ENCODE measurements at places on chromosomes 12 and 14.

DNA sequence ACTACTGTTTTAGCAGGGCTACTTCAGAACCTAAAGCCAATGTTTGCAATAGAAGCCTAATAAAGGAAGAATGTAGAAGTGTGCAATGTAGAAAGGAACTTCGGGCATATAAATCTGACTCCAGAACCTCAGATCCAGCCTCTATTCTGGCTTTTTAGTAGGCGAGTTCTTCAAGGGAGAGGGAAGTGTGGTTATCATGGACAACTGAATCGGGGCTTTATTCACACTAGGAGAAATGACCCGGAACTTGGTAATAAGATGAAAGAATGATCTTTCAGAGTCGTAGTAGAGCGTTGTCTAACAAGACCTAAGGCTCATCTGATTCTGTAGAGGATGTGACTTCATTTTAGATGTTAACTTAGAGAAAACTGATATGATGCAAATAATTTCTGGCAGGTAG, 72.9 kb downstream of the CRADD start:
- DNase-seq, result no peak

DNA sequence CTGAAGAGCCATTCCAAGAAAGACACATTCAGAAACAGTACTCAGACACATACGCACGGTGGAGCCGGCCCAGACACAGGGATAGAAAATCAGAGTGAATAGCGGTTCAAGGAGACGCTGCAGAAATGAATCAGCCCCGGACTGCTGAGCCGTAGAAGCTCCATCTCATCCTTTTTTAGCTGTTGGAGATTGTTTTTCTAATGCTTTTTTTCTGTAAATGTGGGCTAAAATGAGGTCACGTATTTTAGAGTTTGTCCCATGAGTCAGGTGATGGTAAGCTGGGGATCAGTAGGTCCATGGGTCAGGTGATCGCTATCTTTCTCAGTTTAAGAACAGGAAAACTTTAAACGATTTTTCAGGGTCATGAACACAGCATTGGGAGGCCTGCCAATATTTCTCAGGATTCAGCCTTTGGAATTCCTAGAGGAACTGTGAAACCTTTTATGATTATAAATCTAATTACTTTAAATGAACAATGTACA, 202.4 kb downstream of the ITPR2 start:
- DNase-seq, result no peak

GRCh38 chr12:102033991-102034745, 27.6 kb downstream of the WASHC3 start:
- DNase-seq, result no peak

- DNase-seq, result no peak
Observed at GRCh38 chr12:65615118-65615517, 209.2 kb upstream of the HMGA2 start.

DNA sequence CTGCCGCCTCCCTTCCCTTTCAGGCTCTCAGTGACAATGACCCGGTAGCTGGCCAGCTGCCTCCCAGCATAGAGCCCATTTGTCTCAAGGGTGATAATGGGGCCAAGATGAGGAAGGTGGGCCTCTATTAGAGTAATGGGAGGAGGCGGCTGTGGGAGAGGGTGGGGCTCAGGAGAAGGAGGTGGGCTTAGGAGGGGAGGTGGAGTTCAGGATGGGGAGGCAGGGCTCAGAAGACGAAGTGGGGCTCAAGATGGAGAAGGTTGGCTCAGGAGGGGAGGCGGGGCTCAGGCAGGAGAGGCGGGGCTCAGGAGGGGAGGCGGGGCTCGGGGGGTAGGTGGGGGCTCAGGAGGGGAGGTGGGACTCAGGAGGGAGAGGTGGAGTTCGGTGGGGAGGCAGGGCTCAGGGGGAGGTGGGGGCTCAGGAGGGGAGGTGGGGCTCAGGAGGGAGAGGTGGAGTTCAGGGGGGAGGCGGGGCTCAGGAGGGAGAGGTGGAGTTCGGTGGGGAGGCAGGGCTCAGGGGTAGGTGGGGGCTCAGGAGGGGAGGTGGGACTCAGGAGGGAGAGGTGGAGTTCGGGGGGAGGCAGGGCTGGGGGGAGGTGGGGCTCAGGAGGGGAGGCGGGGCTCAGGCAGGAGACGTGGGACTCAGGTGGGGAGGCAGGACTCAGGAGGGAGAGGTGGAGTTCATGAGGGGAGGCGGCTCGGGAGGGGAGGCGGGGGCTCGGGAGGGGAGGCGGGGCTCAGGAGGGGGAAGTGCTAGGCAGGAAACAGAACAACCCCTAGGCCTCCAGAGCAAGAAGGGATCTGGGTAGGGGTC, 36.8 kb downstream of the IQSEC3 start:
- no peak for DNase-seq

GRCh38 chr12:90368081-90368480, 586.9 kb downstream of the CCER1 start:
- DNase-seq, result no peak

DNA sequence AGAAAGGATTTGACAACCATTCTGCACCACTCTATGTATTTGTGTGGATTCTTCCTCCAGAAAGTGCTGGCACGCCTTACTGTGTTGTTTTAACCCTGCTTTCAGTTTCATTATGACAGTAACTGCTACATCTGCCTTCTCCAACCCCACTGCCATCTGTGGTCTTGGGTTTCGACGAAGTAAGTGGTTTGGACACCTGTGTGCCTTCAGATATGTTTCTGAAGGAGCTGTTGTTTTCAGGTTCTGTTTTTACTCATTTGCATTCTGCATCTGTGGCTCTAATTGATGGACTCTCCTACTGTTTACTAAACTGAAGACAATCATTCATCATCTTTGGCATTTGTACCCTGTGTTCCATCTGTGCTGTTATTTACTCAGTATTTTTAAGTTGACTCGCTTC, 4.1 kb downstream of the TSHR start:
- DNase-seq, result peak; percentile 89

GRCh38 chr12:34016361-34016760, 5.9 kb upstream of the ALG10 start:
- no peak for DNase-seq

GRCh38 chr14:60753264-60754119, 18.9 kb downstream of the MNAT1 start:
- peak; percentile 81 for DNase-seq

DNA sequence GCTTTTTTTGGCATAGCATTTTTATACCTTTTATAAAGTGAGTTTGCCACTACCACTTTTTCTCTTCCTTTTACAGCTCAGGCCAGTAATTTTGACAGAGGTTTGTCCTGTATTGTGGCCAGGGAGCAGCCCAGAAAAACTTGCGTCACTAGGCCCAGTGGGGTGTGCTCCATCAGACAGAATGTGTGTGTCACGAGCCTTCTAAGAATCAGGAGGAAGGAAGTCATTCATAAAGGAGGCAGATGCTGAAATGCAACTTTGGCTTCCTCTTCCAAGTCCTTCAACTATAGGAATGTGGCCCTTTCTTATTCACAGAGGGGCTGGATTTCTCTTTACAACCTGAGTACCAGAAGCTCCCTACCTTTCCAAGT, 10.1 kb upstream of the RAB35 start:
- no peak for DNase-seq

- peak; percentile 95 for DNase-seq
Observed at GRCh38 chr14:69152902-69153151, at the start of gene DCAF5. DCAF5 (minus strand) TSS chr14:69153119; CDS start chr14:69152978, 141 bp downstream.

DNA sequence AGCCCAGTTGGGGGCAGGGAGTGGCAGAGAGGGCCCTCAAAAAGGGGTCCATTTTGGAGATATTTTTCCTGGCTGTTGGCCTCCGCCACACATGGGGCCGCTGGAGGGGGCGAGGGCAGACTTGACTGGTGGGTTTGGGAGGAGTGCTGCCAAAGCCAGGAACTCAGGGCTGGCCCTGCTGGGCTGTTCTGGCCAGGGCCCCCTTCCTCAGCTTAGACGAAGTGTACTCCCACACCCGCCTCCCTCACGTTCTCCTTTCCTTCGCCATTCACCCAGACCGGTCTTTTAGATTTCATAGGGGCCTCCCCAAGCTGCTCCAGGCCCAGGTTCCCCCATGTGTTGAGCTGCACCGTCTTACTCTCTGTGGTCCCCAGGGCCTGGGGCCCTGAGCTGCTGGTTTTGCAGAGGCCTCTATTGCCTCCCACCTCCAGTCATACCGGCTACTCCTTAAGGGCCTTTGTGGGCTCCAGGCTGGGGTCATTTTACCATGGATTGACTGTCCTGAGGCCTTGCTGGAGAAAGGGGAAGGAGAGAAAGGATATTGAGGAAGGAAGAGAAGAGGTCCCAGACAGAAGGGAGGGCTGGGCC, 1.3 kb downstream of the KRT7 start:
- DNase-seq, result no peak

GRCh38 chr12:15534874-15535273, 212.6 kb downstream of the PTPRO start:
- no peak for DNase-seq

DNA sequence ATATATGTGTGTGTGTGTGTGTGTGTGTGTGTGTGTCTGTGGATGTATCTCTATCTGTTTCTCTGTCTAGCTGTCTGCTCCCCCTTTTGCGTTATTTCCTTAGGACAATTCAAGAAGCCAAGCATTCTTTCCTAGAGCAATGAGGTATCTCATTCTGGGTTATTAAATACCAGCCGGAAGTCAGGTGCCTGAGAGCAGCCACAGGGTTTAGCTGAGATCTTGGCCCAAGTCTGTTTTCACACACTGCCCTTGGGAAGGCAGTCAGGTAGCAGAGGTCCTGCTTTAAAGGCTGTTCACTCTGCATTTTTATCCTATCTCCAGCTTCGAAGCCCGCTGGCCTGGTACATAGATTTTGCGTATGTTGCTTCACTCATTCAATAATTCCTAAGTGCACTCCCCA, 76.8 kb downstream of the TSPAN9 start:
- DNase-seq, result no peak

DNA sequence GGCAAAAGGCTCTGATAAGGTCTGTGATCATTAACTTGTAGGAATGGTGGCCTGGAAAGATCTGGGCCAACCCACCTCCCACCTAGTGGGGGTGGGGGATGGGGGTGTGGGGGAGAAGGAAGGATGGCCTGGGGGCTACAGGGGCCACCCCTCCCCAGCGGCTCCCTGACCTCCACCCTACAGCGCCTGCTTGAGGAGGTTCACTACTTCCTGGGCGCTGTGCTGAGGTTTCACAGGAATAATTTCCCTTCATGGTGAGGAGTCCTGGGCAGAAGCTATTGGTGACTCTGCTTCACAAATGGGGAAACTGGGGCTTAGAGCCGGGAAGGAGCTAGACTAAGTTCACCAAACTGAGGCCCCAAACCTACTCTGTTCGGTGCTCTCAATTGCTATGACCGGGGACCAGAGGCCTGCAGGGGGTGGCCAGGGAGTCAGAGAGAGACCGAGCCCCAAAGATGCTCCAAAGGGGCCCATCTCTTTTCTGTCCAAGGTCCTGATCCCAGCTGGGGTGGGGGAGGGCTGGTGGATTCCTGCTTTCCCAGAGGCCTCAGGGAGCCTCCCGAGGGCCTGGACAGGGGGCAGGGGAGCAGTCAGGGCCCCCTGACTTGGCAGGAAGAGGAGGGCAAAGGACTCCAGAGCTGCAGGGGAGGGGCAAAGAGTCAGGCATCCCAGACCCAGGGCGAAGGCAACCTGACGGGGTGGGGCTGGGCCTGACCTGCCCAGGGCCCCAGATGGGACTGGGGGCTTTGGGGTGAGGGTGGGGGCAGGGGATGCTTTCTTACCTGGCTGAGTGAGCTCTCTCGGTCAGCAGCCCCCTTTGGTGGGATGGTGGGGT, 1.7 kb downstream of the HNF1A start:
- DNase-seq, result no peak

DNA sequence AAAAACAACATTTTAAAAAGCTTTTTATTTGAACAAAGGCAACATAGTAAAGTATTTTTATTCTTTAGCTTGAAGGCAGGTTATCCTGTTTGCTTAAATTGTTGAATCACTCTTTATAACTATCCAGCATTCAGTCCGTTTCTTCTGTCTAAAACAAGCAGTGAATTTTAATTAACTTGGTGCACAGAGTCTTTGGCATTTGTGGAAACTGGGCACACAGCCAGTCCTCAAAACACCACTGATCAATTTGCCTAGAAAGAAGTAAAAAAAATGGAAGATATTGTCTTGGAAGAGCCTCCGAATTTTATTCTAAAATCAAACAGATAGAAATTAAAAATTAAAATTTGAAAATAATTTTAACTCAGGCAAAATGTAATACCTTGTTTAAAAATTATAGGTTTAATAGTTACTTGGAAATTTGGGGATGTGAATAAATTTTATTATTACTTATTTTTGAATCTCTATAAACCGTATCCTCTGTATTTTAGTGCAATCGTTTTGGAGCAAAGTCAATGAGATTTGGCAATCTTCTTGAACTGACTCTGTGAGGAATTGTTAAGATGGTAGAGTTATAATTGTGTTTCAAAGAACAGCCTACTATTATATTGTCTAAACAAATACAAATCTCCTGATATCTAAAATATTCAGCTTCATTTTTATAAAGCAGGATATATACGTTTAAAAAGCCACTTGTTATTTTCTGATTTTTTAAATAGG, 927.0 kb downstream of the SLC16A7 start:
- DNase-seq, result no peak

- DNase-seq, result no peak
Observed at GRCh38 chr12:103881261-103881660, 40.2 kb upstream of the NT5DC3 start.

DNA sequence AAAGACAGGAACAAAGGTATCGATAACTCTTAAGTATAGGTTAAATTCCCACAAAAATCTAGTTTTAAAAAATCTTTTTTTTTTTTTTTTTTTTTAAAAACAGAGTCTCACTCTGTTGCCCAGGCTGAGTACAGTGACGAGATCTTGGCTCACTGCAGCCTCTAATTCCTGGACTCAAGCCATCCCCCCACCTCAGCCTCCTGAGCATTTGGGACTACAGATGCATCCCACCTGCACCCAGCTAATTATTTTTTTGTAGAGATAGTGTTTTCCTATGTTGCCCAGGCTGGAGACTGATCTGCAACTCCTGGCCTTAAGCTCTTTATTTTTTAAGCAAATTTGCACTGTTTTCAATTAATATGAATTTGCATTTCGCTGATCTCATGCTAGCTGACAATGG, 9.8 kb downstream of the PSEN1 start:
- DNase-seq, result no peak

DNA sequence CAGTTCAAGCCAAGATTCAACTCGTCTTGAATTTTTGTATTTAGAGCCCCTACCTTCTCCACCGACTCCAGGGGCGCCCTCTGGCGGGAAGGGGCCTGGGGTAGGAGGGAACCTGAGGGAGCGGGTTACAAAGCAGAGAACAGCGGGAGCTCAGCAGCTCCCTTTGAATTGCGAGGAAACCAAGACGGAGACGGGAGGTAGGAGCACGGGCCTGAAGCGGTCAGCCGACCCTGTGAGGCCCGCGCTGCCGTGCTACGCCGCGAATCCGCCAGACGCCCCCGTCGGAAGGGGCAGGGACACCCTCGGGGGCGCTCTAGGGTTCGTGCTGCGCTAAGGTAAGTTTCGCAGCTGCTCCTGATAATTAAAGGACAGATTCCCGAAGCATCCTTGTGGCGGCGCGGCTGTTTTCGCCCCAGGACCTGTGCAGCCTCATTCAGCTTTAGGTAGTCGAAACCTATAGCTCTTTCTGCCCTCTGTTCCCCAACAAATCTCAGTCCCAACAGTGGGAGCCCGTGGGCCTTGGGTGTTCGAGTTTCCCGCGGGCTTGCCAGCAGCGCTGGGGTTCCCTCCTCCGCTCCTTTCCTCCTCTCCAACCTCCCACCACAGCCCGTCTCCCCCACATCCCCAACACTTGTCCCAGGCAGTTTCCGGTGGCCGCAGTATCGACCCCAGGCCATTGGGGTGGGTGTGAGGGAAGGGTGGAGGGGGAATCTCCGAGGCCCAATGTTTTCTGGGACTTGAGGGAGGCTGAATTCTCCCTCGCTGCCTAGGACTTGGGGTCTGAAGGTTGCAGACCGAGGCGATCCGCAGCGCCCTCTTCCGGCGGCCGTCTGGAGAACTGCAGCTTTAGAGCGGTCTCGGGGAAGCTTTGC, 5.1 kb upstream of the NKX2-1 start:
- DNase-seq, result no peak
